Stimulated activated CD8-positive, alpha-beta memory T cell treated with anti-CD3 and anti-CD28 coated beads, Interleukin-4, amount 100 ng/mL, for 4 hours (primary cell): ENCODE measurements at places on chromosomes 16 and 17.
A peak's percentile ranks its signal among the peaks of the same experiment; 100 is the strongest.

- DNase-seq: peak; percentile 28
Measured at GRCh38 chr17:68290268-68290954, 516 bp downstream of the SLC16A6 start.

DNA sequence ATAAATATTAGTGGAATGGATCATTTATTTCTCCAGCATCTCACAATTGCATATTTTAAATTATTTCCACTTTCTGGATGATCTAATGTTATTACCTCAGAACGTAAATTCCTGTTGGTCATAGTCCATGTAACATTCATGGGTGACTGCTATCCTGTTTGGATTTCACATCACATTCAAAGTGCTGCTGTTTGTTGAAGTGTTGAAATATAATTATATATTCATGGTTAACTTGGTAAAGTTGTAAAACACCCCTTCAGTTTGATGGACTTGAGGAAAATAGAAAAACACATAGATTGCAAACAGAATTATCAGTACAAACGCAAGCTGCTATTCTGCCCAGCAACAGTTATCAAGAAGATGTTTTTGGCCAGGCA, 59.6 kb downstream of the TANGO6 start:
- DNase-seq: no peak

DNA sequence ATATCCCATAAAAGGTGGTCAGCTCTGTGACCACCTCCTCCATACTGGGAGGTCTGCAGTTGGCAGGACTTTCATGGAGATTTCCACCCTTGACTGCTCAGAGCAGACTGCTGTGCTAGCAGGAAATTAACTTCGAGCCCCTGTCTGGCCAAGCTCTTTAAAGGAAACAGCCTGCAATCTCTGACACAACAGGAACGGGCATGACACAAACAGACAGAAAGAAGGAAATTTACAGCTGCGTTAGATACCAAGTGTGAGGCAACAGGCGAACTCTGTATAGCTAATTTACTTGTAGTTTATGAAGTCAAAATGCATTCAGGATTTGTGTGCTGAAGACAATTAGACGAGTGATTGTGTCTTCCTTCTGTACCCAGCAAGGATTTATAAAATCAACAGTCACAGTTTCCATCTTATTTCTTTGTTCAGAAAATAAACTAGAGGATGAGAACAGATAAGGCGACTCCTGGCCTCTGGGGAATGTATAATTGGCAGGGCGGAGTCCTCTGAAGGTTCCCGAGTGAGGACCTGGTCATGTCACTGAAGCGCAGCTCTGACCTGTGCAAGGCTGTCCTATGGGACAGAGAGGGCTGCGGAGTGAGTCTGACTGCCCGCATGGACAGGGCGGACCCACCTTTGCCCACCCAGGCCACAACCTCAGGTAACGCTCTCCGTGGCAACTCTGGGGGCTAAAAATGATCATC, 16.1 kb downstream of the WIPI1 start:
- DNase-seq: no peak

GRCh38 chr17:58084317-58084981, 1.2 kb downstream of the DYNLL2 start:
- peak; percentile 20 for DNase-seq

- DNase-seq: no peak
Measured at GRCh38 chr16:50928065-50928464, 186.2 kb downstream of the CYLD start.
